ENCODE measurements at places on chromosomes 5 and 9.

DNA sequence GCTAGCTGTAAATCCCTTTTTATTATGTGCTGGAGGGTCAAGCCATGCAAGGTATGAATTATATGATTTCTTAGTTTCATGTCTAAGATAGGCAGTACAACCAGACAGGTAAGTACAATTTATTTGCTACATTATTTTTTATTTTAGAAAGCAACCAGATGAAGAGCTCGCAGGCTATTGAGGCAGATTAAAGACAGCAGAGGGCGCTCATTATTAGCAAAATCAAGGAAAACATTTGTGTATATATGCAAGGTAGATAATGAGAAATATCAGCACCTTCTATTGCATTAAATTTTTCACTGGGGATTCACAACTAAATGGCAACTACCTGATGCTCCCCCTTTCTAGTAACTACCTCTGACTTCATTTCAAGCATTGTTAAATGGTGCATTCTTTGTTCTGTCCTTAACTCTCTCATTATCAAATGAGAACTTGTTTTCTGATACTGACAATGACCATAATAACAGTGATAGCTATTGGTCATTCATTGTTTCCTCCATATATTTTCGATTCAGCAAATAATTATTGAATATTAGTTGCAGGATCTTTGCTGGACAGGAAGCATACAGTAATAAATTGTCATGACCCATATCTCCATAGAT is 8.6 kb downstream of the SCGB3A2 start:
- peak; percentile 75 for DNase-seq

DNA sequence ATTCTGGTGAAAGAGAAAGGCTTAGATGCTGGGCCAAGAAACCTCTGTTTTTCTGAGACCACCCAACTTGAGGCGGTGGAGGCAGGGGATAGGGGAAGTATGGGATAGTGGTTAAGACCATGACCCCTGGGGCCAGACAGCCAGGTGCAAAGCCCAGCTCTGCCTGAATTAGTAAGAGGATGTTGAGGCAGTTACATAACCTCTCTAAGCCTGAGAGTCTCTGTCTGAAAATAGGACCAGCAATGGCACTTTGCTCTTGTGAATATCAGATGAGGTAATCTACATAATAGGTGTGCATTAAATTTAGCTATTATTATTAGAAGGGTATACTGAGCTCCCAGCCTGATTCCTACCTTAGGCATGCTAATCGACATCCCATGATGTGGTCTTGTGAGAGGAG is 68.2 kb downstream of the DOCK2 start:
- DNase-seq: no peak

- DNase-seq: no peak
These were observed 5.7 kb downstream of the IL3 start for GRCh38 chr5:132065951-132066701.

- no peak for DNase-seq
These were observed 484.9 kb downstream of the TMEM38B start for GRCh38 chr9:106179191-106179590.

GRCh38 chr5:161546095-161546469 is 443 bp downstream of the GABRB2 start:
- DNase-seq: peak; percentile 4

GRCh38 chr5:93302711-93303110 is 278.3 kb downstream of the NR2F1-AS1 start:
- no peak for DNase-seq

DNA sequence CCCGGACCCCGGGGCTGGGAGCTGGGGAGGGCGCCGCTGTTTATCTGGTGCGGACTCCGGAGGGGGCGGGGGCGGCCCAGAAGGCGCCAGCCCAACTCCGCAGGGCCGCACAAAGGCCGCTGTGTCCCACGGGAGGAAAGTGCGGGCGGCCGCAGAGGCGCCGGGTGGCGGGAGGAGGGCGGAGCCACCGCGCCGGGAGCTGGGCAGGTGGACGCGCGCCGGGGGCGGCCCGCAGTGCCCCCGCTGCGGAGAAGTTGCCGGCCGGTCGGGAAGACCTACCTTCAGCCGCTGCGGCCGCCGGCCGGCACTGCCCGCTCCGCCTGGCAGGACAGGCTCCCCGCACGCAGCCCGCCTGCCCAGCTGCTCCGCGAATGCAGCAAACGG is 43.6 kb downstream of the NACC2 start:
- peak; percentile 29 for DNase-seq
